ENCODE measurements at places on chromosomes 3 and 15.

DNA sequence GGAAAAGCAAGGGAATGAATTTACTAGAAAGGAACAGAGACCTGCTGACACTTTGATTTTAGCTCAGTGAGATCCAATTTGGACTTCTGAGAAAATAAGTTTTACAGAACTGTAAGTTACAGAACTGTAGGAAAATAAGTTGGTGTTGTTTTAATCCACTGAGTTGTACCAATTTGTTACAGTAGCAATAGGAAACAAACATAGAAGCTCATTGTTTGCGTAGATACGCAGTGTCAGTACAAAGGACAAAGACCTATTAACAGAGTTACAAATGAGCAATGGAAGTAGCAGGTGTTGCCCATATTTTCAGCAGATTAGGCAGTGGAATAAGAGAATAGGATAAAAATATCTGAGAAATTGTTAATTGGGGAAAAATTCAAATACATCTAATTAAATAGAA, 385.8 kb upstream of the CNTN6 start:
- no peak for DNase-seq

GRCh38 chr15:48370460-48370859, 39.2 kb downstream of the DUT start:
- DNase-seq, result no peak

- DNase-seq, result no peak
These were observed 170.7 kb upstream of the TP63 start for GRCh38 chr3:189460511-189460910.

- DNase-seq, result no peak
These were observed 23.1 kb downstream of the ISG20 start for GRCh38 chr15:88661761-88662556.

DNA sequence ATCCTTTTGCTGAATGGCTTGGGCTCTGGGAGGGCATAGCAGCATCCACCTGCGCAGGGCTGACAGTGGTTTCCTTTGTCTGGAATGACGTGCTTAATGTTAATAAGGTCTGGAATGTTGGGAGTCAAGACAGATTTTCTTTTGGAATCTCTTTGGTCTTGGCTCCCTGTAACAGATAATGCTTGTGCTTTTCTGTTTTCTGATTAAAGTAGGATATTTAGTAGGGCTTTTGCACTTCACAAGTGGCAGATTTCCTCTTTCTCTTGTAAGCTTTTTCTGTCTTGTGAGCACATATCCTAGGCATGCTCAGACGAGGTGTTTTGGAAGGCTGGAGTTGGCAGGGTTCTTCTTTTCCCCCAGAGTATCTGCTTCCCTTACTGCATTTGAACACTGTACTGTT, 189.6 kb downstream of the GHSR start:
- no peak for DNase-seq

DNA sequence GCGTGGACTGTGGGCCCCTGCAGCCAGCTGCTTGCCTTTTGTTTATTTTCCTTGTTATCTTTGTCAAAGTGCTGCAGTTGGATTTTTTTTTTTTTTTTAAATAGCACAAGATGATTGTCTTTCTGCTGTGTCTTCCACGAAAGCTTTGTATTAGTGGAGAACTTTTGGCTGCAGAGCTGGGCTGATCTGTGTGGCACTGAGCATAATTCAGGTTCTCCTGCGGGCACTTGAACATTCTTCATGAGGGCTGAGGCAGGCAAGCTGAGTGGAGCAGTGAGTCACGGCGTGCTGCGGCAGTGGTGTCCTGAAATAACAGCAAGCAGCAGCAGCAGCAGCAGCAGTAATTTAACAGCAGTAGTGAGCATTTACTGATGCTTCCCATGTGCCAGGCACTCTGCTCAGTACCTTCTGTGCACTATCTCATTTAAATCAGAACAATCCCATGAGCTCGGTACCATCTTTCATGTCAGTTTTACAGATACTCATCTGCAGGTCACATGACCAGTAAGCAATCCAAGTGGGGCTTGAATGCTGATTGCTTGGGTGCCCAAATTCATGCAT, 45.8 kb downstream of the MITF start:
- DNase-seq, result no peak

Data from GM06990 (cell line).